Activated effector memory CD4-positive, alpha-beta T cell treated with Interleukin-2 at 50 U/mL for 16 hours (primary cell): ENCODE measurements at places on chromosomes 2 and 18.
A peak's percentile ranks its signal among the peaks of the same experiment; 100 is the strongest.

DNA sequence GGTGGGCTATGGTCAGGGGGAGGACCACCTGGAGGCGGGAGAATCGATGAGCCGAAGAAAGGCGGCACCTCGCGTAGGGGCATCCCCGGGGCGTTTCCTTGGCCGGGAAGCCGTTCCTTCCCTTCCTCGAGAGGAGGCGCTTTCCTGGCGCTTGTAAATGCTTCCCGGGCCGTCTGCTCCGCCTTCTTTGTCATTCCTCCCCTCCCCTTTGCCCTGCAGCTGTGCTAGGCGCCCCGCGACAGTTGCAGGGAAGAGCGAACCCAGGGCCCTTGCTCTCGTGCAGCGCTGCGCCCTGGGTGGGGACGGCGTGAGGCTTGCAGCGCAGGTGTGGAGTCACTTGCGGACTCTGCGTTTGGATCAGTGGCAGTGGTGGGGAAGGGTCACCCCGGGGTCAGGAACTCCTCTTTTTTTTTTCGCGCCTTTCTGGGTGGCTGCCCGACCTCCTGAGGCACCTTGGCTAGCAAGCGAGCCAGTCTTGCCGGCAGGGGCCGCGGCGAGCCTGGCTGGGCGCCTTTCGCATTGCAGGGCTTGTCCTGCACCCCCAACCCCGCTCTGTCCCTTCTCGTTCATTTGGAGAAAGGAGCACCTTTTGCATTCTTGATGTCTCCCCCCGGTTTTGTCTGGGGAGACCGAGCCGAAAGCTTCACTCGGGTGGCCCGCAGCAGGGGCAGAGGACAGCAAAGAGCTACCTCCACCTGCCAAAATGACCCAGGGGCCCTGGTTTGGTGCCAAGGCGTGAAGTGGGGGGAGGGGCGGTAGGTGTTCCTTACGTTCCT, 858 bp downstream of the KCNS3 start:
- no peak for DNase-seq

- DNase-seq, result no peak
Observed at GRCh38 chr2:46669996-46670793, 190.8 kb downstream of the TMEM247 start.

- no peak for DNase-seq
Observed at GRCh38 chr2:176502619-176503018, 233.4 kb downstream of the MTX2 start.

- DNase-seq, result no peak
Observed at GRCh38 chr18:59189008-59189407, 30.9 kb upstream of the GRP start.

DNA sequence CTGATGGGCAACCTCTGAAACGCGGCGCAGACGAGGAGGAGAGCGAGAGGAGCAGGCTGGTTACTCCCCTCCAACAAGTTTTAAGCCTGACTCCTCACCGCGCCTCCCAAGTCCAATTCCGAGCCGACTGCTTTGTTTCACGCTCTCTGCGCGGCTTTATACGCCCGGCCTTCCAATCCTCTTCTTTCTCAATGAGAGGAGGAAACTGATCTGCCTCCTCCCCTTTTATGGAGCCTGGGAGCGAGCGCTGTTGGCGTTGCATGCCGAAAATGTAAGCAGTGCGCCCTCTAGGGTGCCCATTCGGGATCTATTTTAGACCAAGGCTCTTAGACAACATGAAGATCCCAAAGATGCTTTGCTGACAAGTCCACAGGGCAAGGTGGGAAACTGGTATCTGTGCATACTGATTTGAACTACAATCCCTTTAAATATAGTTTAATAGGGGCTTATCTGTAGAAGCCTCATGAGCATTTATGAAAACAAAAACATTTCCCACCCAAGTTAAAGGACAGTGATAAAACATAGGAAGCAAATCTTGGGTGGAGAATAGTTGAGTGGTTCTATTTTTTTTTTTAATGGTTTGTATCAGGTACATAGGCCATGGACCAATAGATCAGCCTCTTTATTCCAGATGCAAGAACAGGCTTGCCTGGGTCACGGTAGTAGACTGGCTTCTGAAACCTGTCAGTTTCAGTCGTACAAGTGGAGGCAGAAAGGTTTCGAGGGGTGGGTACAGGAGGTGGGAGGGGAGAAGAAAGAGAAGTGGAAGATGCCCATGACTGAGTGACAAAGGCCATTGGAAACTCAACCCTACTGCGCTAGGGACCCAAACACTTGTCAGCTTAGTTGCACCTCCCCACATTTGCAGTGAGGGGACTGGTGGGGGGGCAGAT, at the start of gene RND3:
RND3 (minus strand) TSS at position 131 of the 893 bp plus-strand sequence. CDS start 250 bp downstream, outside the sequence.
- no peak for DNase-seq

DNA sequence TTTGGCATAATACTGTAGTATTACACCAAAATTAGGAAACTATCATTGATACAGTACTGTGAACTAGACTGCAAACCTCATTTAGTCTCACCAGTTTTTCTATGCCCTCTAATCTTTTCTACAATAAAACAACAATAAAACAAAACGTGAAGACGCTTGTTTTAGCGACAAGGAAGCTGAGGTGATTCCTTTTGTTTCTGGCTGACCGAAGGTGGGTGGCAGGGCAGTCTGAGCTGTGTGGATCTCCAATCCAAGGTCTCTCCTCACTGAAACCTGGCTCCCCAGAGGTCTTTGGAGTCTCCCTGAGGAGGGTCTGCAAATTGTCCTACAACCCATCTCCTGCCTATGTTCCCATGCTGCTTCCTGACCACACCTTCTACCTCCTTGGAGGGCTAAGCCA, 59.3 kb downstream of the ARMC9 start:
- DNase-seq, result no peak

DNA sequence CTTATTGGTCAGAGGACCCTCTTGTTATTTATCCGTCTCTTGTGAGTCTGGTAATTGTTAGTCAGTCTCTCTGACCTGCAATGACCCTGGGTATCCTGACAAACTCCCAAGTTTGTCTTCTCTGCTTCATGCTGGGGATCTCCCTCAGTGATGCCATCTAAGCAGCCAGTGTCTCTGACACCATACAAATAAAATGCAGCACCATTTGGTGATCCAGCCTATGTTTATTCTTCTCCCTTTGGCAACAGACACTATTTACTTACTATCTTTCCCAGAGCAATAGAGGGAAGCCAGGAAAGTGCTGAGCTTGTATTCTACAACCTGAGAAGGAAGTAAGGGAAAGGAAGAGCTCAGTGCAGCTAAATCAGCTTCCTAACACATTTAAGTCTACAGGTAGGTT, 15.9 kb downstream of the SERPINE2 start:
- no peak for DNase-seq

GRCh38 chr2:215930505-215931253, 82.7 kb downstream of the MREG start:
- DNase-seq, result no peak

- no peak for DNase-seq
Observed at GRCh38 chr2:188869550-188869949, 104.6 kb upstream of the COL3A1 start.

- no peak for DNase-seq
Observed at GRCh38 chr2:221747289-221747972, 175.3 kb upstream of the EPHA4 start.

- DNase-seq, result no peak
Observed at GRCh38 chr2:73133566-73134197, 20.9 kb upstream of the RAB11FIP5 start.

- DNase-seq, result no peak
Observed at GRCh38 chr2:27552941-27553340, 29.9 kb upstream of the ZNF512 start.

DNA sequence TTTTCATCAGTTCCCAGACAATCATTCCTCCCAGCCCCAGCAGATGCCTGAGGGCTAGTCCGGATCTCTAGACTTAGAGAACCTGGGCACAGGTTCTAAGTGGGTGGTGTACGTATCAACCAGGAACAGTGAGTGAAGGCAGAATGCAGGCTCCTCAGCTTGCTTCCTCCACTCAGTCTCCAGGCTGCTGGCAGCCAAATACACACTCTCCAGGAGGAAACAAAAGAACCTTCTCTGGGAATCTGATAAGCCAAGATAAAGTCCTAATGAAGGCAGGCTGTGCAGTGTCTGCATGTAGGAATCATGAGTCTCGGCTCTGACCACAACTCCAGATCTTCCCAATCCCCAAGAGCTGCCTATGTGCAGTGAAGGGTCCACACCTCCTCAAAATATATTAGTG, 245.7 kb downstream of the SP3 start:
- DNase-seq, result no peak

- peak; percentile 14 for DNase-seq
Observed at GRCh38 chr2:205706769-205707381, 24.6 kb downstream of the NRP2 start.

- DNase-seq, result no peak
Observed at GRCh38 chr2:235505181-235505741, 11.4 kb downstream of the AGAP1 start.

GRCh38 chr18:76805221-76805620, 17.1 kb upstream of the ZNF236 start:
- no peak for DNase-seq

GRCh38 chr2:207073801-207074678, 91.7 kb downstream of the KLF7 start:
- peak; percentile 18 for DNase-seq

DNA sequence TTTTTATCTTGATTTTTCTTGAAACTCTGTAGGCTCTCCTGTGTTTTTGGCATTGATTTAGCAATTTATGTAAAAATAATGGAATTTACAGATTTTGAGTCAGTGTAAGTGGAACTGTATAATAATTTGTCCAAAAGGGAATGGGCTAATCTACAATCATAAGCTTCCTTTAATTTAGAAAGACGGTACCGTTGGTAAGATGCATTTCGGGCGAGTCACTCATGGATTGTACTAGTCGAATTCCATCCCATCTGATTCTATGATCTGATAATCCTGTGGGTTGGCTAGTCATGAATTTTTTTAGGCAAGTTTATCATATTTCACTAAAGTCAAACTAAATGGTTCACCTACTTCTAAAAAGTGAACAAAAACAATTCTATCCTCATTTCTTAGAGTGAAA, 133.4 kb downstream of the ZNF407 start:
- no peak for DNase-seq
